H9 (cell line): ENCODE measurements at places on chromosomes 6 and 20. TPM values are rescaled to one million over a fixed set of nuclear protein-coding genes. Genes with fewer than 3 reads are reported as not detected.

DNA sequence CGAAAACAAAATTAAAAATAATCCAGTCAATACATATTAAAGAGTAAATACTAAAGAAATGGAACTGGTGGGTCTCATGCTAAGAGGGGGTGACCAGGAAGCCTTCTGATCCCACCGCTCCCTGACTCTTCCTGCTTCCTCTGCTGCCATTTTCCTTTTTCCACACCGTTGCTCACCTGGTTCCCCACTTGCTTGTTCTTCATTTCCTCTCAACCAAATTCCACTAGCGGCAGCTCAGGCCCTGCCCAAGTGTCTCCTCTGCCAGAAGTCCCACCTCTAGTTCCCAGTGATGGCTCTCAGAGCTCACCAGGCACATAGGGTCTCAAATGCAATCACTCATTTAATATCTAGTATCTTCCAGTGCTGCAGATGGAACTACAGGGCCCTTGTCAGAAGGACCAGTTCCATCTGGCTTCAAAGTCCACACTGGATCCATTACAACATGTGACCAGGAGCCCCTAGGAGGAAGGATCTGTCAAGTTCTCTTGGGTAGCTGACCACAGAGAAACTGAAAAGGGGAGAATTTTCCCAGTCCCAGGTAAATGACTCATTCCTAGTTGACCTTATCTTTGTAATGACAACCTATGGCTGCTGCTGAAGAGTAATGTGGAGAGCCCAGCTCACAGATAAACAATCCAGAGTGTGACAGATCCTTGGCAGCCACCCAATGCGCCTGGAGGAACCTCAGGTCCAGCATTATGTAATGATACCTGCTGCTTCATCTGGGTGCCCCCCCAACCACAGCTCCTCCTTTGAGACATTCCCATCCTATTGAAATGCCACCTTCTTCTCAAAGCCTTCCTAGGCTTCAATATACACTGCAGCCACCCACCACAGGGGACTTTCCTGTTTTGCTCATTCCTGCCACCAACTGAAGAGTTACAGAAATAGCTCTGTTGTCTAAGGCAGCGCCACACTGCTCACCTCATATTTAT is 38.2 kb downstream of the ELMO2 start:
- DNase-seq = no peak

GRCh38 chr20:10115021-10115420 is 80.2 kb downstream of the ANKEF1 start:
- no peak for DNase-seq

- no peak for DNase-seq
These were observed 284.3 kb upstream of the FERMT1 start for GRCh38 chr20:6407163-6407562.

GRCh38 chr6:29696147-29697125 is 15.5 kb upstream of the ZFP57 start:
- peak; percentile 63 for DNase-seq

DNA sequence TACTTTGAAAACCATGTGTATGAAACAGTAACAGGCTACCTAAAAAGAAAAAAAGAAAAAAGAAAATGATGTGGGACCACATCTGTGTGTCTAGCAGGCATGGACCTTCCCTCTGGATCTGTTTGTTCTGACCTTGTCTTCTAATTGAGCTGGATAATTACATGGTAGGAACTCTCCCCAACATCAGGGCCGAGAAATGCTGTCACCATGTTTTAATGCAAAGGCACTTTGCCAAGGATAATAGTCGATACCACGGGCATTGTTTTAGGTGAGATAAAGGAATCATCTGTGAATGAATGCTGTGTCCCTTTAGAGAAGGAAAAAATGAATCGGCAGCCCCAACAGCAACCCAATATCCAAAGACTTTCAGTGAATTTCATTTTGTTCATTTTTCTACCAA is 149.1 kb downstream of the ZDHHC14 start:
- DNase-seq = no peak

GRCh38 chr6:20117474-20117873 is 94.8 kb downstream of the MBOAT1 start:
- peak; percentile 36 for DNase-seq

GRCh38 chr20:52150440-52151258 is 40.9 kb downstream of the ZFP64 start:
- DNase-seq = no peak

DNA sequence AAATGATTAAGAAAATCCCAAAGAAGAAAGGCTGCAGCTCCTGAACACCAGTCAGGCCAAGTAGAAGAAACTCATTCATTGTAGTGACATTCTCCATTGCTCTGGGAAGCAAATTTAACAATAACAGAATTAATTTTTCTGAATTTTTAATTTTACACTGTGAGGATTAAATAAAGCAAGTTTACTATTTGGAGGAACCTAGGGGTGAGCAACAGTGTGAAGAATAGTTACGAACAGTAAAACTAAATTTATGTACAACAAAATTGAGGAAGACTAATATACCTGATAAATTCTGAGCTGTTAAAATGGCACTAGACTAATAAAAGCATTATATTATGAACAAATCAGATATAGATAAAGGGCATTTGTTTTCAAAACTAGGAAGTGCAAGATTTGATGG is at the start of gene OR12D3:
TSS of gene OR12D3 (minus strand) at position 101 of the 400 bp plus-strand sequence. CDS start at position 97, 4 bp downstream.
- DNase-seq = no peak

DNA sequence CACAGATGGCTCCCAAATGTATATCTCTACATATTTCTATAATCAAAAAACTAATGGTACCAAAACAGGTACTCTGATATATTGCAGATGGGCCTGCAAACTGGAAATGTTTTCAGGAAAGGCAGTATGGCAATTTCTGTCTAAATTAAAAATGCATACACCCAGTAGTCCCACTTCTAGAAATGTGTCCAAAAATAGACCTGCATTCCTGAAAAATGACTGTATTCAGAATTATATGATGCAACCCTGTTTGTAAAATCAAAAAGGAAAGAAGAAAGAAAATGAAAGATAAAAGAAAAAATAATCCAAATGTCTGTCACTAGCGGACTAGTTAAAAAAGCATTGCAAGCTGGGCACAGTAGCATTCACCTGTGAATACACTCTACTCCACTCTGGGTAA is 12.9 kb upstream of the MICB start:
- no peak for DNase-seq

DNA sequence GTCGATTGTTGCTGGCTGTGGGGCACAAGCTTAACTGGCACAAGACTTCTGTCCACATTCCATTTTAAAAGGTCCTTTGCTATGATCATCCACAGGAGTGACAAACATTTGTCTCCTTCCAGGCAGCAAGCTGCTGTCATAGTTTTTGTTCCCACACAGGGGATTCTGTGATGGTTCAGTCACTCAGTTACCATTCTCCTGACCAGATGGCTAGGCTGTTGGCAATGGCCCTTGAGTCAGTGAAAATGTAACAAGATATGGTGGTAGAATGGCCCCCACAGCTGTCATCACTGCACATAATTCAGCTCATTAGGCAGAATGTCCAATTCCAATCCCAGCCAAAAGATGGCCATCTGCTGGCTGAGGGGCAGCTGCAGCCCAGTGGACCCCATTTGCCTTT is 13.7 kb downstream of the BPIFA1 start:
- DNase-seq = no peak

DNA sequence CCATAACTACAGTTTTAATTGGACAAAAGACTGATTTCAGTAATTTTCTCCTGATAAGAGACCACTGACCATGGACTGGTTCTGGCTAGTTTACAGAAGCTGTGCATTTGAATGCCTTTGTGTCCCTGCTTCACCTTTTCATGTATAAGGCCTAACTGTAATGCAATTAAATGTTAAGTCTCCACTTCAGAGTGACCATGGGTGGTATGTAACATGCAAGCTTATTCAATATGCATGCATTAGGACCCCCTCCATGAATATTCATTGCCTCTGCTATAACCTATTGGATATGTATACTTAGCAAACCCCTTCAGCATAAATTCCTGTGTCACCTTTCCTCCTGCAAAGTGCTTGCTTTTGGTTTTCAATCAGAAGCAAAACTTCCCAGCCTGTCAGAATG is 2.2 kb downstream of the UBD start:
- no peak for DNase-seq

- no peak for DNase-seq
These were observed 53.0 kb upstream of the MLIP start for GRCh38 chr6:54058236-54058635.

DNA sequence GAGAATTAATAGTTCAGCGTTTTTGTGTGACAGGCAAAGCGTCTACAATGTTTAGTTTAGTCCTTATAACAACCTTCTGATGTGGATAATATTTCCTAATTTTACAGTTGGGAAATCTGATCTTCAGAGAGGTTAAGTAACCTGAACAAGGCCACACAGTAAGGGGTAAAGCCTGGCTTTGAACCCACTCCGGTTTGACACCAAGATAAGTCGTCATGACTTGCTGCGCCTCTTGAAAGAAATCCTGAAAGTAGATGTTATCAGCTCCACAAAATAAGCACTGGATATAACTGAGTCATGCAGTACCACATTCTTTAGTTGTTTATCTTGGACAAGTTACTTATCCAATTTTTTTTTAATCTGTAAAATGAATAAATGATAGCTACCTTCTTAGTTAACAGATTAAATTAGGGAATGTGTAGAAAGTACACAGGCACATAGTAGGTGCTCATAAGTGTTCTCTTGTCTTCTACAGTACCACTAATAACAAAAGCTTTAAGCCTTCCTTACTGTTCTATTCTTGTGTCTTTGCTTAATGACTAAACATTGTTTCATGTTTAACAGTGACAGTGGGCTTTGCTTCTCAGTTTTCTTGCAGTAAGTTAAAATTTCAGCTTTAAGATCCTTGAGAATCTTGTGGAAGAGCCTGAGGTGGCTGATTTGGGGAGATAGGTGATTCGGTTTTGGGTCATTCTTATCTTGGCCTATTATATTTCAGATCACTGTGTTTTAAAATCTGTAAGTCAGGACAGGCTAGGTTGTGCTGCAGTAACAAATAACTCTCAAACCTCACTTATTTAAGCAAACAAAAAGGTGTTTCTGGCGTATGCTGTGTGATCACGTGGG is 2.1 kb downstream of the HIVEP1 start:
- no peak for DNase-seq

DNA sequence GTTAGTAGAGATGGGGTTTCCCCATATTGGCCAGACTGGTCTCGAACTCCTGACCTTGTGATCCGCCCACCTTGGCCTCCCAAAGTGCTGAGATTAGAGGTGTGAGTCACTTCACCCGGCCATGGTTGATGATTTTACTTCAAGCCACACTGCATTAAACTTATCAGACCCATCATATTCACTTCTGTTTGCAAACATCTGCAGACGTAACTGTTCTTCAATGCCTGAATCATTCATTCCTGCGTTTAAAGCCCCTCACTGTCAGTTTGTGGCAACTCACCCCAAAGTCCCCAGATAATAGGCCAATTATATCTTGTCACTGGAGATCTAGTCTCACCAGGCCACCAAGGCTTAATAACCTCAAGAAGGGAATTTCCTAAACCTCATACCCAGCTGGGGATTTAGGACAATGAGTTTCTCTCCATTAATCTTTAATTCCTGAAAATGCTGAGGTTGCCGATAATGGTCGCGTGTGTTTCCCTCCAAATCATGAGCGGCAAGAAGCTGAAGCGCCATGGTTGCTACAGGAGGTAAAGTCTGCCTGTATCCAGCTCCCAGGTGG is 229.6 kb downstream of the LY86 start:
- DNase-seq = no peak

DNA sequence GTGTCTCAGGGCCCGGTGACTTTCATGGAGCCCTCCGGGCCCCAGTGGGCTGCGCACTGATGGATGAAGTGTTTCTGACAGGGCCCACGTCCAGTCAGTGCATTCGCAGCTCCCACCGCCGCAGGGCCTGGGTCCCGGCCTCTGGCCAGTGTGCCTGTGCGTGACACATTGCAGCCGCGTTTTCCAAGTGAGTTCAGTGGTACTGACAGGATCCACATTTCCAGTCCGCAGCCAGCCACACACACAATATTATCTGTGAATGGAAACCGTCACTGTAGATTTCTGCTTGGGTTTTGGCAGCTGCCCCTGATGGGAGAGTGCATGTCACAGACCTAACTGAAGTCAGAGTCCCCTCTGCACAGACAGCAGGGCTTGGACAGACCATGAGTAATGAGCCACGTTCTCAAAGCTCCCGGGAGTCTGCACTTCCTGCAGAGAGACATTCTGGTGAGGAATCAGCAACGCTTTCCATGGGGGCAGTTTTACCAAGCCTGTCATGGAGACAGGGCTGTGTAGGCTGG is 171.4 kb downstream of the MYLK4 start:
- DNase-seq = no peak

DNA sequence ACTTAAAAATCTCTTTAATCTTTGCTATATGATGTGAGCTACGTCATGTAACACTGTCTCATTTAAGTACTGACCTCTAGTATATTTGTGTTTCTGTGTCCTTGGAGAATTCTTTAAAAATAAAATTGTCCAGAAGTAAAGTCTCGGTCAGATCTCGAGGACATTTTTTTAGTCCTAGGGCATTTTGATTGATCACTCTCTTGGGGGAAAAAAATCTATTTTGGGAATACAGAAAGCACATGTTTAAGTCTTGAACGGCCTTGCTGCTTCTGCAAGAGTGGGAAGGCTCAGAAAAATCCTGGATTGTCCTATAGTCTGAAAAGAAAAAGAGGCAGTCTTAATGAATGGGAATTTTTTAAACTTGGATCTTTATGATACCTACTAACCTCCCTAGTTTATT is 234.3 kb downstream of the UTRN start:
- DNase-seq = no peak

GRCh38 chr20:48665785-48666184 is 162.0 kb downstream of the PREX1 start:
- DNase-seq = no peak

GRCh38 chr6:17919496-17919895 is 67.9 kb downstream of the KIF13A start:
- no peak for DNase-seq

DNA sequence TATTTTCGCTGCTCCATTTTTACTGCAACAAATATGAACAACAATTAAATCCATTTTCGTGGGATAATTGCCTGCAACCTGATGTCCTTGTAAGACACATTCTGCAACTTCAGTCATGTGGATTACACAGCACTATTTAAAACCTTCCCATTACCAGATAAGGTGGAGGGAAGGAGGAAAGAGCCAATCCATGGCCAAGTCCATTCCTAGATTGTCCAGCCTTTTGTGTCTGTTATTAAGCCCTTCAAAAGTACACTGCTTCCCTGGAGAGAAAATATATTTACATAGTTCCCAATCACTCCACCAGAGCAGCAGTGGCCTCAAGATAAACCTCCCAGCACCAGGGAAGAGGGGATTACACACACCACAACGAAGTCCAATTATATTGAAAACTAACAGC is 347.9 kb downstream of the CDH26 start:
- DNase-seq = no peak

XKR7 gene
- 1.3 and 1.5 TPM in 2 replicates for total RNA-seq

C4B gene
- total RNA-seq = 2.7 TPM in 2 replicates

FRK gene
- 0.09 and 0.15 TPM in 2 replicates for total RNA-seq

CAGE1 gene
- total RNA-seq = 0.28 TPM in 1 of 2 replicates, not detected in the other

KHDC1L gene
- total RNA-seq = 0.37 TPM in 1 of 2 replicates, not detected in the other

RAET1L gene
- not detected in 2 replicates for total RNA-seq
